ENCODE measurements at places on chromosomes 13 and 19. TPM values are rescaled to one million over a fixed set of nuclear protein-coding genes. Genes with fewer than 3 reads are reported as not detected.
A peak's percentile ranks its signal among the peaks of the same experiment; 100 is the strongest.

Gene CDC42EP5
- total RNA-seq, result 19.8 TPM

Gene TINCR
- total RNA-seq, result 0.60 TPM

Gene ZNF443
- 7.0 TPM for total RNA-seq

Gene DIRAS1
- 24.3 TPM for total RNA-seq

Gene HNRNPA1L2
- total RNA-seq, result 9.5 TPM

Gene COX6B2
- 8.0 TPM for total RNA-seq

Gene ZNF578
- total RNA-seq, result 21.9 TPM

GRCh38 chr13:63517371-63517770 is 2101.7 kb upstream of the PCDH20 start:
- no peaks in the 10 kb centered on the region for H3K36me3 ChIP-seq
- H3K4me3 ChIP-seq, result no peak overlapping the region
- no peaks in the 10 kb centered on the region for H3K27me3 ChIP-seq
- DNase-seq, result no peak
- H3K4me1 ChIP-seq, result no peaks in the 10 kb centered on the region

- peak overlapping the region; percentile 92 for H3K4me3 ChIP-seq
- no peak overlapping the region for H3K27ac ChIP-seq
- peaks cover 46% of the 10 kb centered on the region for H3K27me3 ChIP-seq
- peak; percentile 35 for DNase-seq
- H3K4me1 ChIP-seq, result peaks cover 16% of the 10 kb centered on the region
These were observed 350.6 kb downstream of the LIG4 start for GRCh38 chr13:107864543-107865317.

DNA sequence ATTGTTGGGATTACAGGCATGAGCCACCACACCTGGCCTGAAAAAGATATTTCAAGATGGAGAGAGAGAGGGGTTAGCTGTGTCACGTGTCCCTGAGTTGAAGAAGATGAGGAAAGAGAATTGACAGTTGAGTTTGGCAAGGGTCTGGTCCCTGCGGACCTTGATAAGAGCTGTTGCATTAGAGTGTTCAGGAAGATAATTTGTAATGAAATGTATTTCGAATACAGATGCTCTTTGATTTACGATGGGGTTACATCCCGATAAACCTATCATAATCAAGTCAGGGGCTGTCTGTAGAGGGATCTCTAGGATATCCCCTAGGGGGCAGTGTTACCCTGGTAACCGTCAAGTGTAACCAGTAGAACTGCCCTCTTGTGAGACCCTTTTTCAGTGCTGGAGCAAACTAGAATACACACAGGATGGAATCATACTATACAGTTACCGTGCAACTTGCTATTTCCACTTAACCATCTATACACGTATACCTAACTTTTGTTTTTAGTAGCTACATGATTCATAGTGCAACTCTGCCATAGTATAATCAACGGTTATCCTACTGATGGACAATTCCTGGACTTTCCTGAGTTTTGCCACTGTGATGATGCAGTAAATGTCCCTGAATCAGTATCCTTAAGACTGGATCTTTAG is 1.5 kb upstream of the ELOF1 start:
- H3K27me3 ChIP-seq, result peaks cover 2% of the 10 kb centered on the region
- H3K36me3 ChIP-seq, result no peaks in the 10 kb centered on the region
- H3K4me1 ChIP-seq, result peaks cover 16% of the 10 kb centered on the region
- peak overlapping the region; percentile 68 for H3K4me3 ChIP-seq
- DNase-seq, result peak; percentile 66
- H3K27ac ChIP-seq, result peak overlapping the region; percentile 77

- no peak overlapping the region for H3K27ac ChIP-seq
- H3K27me3 ChIP-seq, result no peaks in the 10 kb centered on the region
- no peak overlapping the region for H3K4me3 ChIP-seq
- H3K4me1 ChIP-seq, result peaks cover 12% of the 10 kb centered on the region
- peaks cover 37% of the 10 kb centered on the region for H3K36me3 ChIP-seq
These were observed 165.8 kb downstream of the DCLK1 start for GRCh38 chr13:35965226-35965927.

- no peak overlapping the region for H3K27ac ChIP-seq
- DNase-seq, result no peak
- no peak overlapping the region for H3K4me3 ChIP-seq
- no peaks in the 10 kb centered on the region for H3K27me3 ChIP-seq
- H3K36me3 ChIP-seq, result peaks cover 3% of the 10 kb centered on the region
These were observed 526.0 kb upstream of the SPRY2 start for GRCh38 chr13:80866921-80867320.

DNA sequence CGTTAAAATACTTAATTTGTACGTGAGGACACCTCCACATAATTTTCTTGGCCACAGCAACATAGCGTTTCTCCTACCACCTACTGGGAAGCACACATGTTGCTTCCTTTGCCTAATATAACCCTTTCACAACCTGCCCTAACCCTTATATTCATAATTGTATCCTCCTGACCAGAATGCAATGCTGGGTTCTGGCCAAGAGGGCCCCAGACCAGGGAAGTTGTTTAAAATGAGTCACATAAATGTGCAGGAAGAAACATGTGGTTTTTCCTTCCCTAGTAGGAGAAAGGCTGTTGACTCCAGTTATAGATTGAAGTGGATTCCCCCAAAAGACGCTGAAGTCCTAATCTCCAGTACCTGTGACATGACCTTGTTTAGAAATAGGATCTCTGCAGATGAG is 187.3 kb downstream of the NUFIP1 start:
- H3K4me3 ChIP-seq, result no peak overlapping the region
- H3K4me1 ChIP-seq, result peaks cover 5% of the 10 kb centered on the region
- no peak overlapping the region for H3K27ac ChIP-seq
- no peaks in the 10 kb centered on the region for H3K27me3 ChIP-seq
- H3K36me3 ChIP-seq, result no peaks in the 10 kb centered on the region
- no peak for DNase-seq

DNA sequence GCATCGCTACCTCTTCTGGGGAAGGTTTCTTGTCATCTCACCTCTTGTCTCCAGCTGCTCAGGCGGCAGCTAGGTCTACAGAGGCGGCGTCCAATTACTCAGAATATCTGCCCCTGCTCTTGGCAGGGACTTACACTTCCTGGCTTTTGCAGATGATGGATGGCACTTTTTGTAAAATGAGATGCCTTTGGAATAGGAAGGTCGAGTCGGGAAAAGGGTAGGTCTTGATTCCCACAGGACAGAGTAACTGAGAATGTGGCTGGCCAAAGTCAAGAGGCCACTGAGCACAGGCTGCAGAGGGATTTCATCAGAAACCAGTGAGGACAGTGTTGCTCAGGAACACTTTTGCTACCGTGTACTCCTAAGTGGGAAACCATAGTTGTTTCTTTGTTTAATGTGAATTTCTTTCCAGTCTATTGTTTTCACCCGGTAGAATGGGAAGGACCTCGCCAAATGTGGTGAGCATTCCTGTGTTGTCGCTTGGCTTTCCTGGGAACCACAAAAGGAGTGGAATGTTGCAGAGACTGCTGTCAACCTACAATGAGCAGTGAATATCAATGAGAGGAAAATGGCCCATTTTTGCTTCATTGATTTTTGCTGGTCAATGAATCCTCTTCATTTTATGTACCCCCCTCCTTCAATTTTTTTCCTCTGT is 383.7 kb downstream of the HS6ST3 start:
- H3K36me3 ChIP-seq, result peaks cover 4% of the 10 kb centered on the region
- H3K4me3 ChIP-seq, result no peak overlapping the region

GRCh38 chr13:50277906-50278305 is 262.7 kb downstream of the KCNRG start:
- no peak for DNase-seq
- H3K36me3 ChIP-seq, result peaks cover 13% of the 10 kb centered on the region
- H3K4me3 ChIP-seq, result no peak overlapping the region
- H3K27ac ChIP-seq, result no peak overlapping the region
- H3K27me3 ChIP-seq, result no peaks in the 10 kb centered on the region
- H3K4me1 ChIP-seq, result peaks cover 61% of the 10 kb centered on the region

DNA sequence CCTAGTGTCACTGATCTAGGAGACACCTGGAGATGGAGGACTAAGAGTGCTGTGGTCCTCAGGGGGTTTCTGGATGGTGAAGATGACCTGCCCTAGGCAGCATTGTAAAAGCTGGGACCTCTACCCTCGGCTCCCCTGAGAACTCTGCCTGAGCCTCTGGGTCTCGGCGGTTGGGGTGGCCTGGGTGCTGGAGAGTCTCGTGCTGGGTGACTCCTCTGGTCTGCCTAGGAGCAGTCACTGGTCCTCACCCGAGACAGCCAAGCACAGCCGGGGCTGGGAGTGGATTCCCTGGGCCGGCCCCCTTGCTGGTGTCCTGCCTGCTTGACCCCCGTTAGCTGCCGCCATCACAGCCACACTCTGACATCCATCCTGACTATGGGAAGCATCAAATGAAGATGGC is 6.7 kb downstream of the KCTD15 start:
- no peaks in the 10 kb centered on the region for H3K27me3 ChIP-seq
- no peak for DNase-seq
- peaks cover 20% of the 10 kb centered on the region for H3K4me1 ChIP-seq
- no peak overlapping the region for H3K4me3 ChIP-seq
- no peak overlapping the region for H3K27ac ChIP-seq

GRCh38 chr19:16640951-16641350 is 12.9 kb upstream of the MED26 start:
- no peak overlapping the region for H3K27ac ChIP-seq
- H3K27me3 ChIP-seq, result no peaks in the 10 kb centered on the region
- no peak for DNase-seq
- H3K4me3 ChIP-seq, result no peak overlapping the region
- H3K36me3 ChIP-seq, result peaks cover 57% of the 10 kb centered on the region

- no peak for DNase-seq
- no peak overlapping the region for H3K27ac ChIP-seq
- H3K4me3 ChIP-seq, result no peak overlapping the region
- no peaks in the 10 kb centered on the region for H3K27me3 ChIP-seq
- no peaks in the 10 kb centered on the region for H3K36me3 ChIP-seq
These were observed 435.9 kb upstream of the SGCG start for GRCh38 chr13:22744688-22745452.

GRCh38 chr13:28613562-28613961 is 45.4 kb upstream of the POMP start:
- no peak overlapping the region for H3K4me3 ChIP-seq
- peaks cover 6% of the 10 kb centered on the region for H3K4me1 ChIP-seq
- no peaks in the 10 kb centered on the region for H3K36me3 ChIP-seq
- no peak for DNase-seq

DNA sequence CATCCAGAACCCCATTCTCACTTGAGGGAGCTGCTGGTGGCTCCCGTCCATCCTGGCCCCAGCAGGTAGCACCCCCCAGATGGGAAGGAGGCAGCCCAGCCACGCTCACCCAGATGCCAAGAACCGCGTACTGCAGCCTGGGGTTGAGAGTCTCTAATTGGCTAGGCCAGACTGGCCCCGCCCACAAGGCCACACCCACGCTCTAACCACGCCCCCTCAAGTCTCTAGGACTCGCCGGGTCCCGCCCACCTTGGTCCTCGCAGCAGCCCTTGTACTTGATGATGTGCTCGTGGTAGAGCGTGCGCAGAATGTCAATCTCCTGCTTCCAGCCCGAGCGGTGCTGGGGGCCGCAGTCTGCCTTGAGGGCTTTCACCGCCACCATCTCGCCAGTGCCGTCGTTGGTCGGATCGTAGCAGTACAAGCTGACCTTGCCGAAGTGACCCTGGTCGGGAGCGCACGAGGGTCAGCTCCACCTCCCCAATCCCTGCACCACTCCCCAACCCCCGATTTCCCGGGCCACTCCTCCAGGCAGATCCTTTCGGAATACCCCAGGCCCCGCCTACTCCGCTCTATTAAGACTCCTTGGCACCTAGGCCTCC is 14.5 kb upstream of the ICAM3 start:
- peak; percentile 100 for DNase-seq
- no peaks in the 10 kb centered on the region for H3K27me3 ChIP-seq
- peak overlapping the region; percentile 94 for H3K27ac ChIP-seq
- H3K4me1 ChIP-seq, result peaks cover 14% of the 10 kb centered on the region
- H3K36me3 ChIP-seq, result no peaks in the 10 kb centered on the region

DNA sequence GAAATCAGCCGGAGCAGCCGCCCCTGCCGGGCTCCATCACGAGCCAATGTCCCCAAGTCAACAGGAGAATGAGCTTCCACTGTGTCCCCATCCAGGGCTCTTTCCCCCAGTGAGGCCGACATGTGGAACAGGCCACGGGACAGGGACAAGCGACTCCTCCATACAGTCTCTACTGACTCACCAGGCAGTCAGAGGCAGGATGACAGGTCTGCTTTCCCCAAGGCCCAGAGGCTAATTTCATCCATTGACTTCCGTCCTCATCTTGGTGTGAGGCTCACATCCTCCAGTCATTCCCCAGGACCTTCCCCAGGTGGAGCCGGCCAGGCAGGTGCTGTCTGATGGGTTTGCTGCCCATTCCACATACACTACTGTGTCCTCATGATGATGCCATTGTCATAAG is 3.5 kb downstream of the CEACAM6 start:
- H3K27me3 ChIP-seq, result peaks cover 25% of the 10 kb centered on the region
- H3K4me3 ChIP-seq, result no peak overlapping the region
- peaks cover under 1% of the 10 kb centered on the region for H3K4me1 ChIP-seq
- no peak overlapping the region for H3K27ac ChIP-seq
- no peaks in the 10 kb centered on the region for H3K36me3 ChIP-seq

GRCh38 chr13:33727297-33728083 is 90.5 kb upstream of the RFC3 start:
- peaks cover 7% of the 10 kb centered on the region for H3K4me1 ChIP-seq
- no peak overlapping the region for H3K4me3 ChIP-seq
- no peak for DNase-seq
- no peak overlapping the region for H3K27ac ChIP-seq
- no peaks in the 10 kb centered on the region for H3K27me3 ChIP-seq

DNA sequence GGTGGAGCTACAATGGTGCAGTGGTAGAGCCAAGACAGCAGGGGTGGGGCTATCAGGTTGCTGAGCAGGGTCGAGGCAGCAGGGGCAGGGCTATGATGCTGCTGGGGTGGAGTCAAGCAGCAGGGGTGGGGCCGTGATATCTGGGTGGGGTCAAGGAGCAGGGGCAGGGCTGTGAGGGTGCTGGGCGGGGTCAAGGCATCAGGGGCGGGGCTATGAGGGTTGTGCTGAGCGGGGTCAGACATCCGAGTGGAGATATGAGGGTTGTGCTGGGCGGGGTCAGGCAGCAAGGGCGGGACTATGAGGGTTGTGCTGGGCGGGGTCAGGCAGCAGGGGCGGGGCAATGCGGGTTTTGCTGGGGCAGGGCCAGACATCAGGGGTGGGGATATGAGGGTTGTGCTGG is 14.7 kb downstream of the HCN2 start:
- H3K36me3 ChIP-seq, result peaks cover 9% of the 10 kb centered on the region
- H3K27ac ChIP-seq, result no peak overlapping the region
- no peak for DNase-seq
- H3K4me1 ChIP-seq, result no peaks in the 10 kb centered on the region

- H3K4me3 ChIP-seq, result no peak overlapping the region
- H3K27me3 ChIP-seq, result no peaks in the 10 kb centered on the region
- H3K36me3 ChIP-seq, result no peaks in the 10 kb centered on the region
- no peak overlapping the region for H3K27ac ChIP-seq
- DNase-seq, result no peak
These were observed 94.1 kb upstream of the SLC7A1 start for GRCh38 chr13:29689548-29689947.

DNA sequence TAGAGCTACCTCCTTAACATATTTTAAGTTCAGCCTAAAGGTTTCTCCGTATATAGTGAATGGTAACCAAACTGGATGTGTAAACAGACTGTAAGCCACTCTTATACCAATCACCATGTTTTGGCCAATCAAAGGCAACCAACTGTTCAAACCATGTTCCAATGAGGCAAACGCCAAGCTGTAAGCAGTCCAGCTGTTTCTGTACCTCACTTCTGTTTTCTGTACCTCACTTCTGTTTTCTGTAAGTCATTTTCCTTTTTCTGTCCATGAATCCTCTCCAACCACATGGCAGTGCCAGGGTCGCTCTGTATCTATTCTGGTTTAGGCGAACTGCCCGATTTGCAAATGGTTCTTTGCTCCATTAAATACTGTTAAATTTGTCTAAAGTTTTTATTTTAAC is 24.4 kb downstream of the COMMD6 start:
- DNase-seq, result no peak
- H3K36me3 ChIP-seq, result peaks cover 7% of the 10 kb centered on the region
- H3K27me3 ChIP-seq, result no peaks in the 10 kb centered on the region
- no peak overlapping the region for H3K4me3 ChIP-seq

All from WTC11 (cell line).